ENCODE measurements at places on chromosomes 12 and 14.

DNA sequence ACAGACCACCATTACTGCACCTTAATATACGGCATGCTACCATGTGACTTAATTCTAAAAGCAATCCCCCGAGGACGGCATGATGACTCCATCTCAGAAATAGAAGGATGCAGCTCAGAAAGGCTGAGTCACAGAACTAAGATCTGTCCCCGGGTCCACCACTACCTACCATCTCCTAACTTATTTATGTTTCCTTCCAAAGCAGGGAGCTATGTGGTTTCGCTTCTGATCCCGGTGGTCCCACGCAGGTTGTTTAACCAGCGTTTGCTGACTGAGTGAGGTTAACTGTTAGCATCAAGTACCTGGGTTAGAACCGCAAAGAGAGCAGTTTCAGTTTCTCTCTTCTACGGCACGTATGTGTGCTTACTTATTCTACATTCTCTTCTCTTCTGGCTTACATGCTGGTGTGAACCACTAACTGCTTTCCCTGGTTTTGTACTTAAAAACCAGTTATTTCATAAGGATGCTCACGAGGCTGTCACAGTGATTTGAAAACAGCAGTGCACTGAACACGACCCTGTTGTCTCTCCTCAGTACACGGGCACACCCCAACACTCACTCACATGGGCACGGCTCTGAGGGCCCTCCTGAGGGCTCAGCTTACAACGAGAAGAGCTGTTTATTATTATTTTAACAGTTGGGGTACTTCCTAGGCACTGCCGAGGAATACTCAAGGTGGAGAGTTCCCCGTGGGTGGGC is 66.7 kb downstream of the CCDC88C start:
- no peak for DNase-seq

GRCh38 chr12:58918469-58918844 is 1.8 kb downstream of the LRIG3 start:
- no peak for DNase-seq

GRCh38 chr12:126915309-126915708 is 1351.7 kb upstream of the TMEM132C start:
- no peak for DNase-seq

GRCh38 chr12:62613081-62613480 is 146.5 kb downstream of the MON2 start:
- DNase-seq, result no peak

- DNase-seq, result no peak
These were observed 47.4 kb downstream of the AVPR1A start for GRCh38 chr12:63103494-63104131.

DNA sequence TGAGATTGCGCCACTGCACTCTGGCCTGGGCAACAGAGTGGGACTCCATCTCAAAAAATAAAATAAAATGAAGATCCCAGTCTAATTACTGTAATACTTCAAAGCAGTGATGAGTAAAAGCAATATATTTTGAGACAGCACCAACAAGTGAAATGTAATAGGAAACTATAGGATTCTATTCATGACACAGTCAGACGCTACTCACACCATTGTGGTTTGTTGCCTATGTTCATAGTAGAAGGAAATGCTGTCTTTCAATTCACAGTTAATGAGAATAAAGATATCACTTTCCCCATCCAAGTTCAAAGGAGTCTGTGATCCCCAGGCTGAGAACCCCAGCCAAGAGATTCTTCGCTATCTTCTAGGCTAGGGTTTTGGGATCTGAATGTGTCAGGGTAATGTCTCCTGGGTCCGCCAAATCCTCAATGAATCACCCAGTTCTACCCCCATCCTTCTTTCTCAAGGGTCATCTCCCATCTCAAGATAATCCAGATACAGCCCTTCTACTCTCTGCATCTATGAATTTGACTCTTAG is 16.6 kb upstream of the DTX1 start:
- DNase-seq, result no peak

DNA sequence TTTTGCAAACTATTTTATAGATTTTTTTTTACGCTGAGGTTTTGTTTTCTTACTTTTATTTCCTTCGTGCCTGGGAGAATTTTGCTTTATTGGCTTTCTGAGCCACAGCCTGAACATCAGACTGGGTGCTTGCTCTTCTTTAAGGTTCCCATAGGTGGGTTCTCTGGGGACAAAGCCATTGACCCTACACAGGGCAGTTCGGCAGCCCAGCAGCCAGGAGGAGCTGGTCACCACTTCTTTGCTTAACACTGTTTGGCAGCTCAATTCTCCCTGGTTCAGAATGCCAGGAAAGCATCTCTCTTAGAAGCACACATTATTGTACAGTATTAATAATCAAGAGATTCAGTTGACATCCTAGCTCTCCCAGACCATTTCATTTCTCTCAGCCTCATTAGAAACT is 140.8 kb upstream of the NEDD1 start:
- DNase-seq, result no peak

- DNase-seq, result no peak
These were observed 11.9 kb downstream of the NT5DC3 start for GRCh38 chr12:103829092-103829491.

DNA sequence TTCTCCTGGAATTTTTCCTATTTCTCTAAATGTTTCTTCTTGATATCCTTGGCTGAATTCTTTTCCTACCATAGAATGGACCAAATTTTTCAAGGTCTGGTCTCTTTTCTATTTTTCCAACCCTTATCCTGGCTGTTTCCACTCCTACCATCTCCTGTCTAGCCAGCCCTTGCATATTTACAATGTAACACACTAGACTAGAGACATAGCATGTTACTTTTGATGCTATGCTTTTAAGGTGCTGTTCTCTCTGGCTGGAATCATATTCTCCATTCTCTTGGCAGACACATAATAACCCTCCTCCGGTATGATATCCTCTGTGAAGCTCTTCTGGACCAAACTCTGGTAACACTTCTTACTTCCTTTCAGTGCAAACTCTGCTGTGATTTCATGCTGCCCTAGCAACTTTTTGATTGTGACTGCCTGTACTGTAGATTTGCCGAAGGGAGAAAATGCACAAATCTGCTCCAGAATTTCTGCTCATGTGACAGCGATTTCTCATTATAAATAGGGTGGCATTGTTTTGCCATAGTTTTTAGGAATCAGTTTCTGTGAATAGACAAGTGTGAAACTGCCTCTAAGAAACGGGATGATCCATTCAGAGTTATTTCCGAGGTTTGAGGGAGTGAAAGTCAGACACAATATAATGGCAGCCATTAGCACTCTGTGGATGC is 284.4 kb downstream of the MDGA2 start:
- DNase-seq, result no peak

DNA sequence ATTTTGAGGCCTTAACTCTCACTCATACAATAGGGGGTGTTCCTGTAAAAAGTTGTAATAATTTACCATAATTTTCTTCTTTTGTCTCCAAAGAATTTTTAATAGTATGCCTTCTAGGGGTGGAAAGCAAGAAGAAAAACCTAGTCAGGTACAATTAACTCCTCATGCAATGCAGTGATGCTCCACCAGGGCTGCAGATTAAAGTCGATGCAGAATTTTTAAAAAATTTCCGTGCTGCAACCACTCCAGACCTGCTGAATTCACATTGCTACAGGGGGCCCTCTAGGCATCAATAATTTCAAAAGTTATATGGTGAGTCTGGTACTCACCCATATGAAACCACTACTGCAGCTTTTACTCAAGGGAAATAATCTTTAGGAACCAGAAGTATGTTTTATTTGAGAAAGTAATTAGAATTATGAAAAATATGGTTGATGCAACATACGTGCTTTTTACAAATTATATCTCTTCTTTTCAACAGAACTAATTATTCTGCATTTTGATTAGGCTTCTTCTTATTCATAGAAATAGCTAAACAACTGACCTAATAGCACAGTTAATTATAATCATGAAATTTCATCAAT is 353.2 kb downstream of the BCAT1 start:
- DNase-seq, result no peak

- DNase-seq, result no peak
These were observed 10.5 kb upstream of the BCL11B start for GRCh38 chr14:99282261-99283050.

DNA sequence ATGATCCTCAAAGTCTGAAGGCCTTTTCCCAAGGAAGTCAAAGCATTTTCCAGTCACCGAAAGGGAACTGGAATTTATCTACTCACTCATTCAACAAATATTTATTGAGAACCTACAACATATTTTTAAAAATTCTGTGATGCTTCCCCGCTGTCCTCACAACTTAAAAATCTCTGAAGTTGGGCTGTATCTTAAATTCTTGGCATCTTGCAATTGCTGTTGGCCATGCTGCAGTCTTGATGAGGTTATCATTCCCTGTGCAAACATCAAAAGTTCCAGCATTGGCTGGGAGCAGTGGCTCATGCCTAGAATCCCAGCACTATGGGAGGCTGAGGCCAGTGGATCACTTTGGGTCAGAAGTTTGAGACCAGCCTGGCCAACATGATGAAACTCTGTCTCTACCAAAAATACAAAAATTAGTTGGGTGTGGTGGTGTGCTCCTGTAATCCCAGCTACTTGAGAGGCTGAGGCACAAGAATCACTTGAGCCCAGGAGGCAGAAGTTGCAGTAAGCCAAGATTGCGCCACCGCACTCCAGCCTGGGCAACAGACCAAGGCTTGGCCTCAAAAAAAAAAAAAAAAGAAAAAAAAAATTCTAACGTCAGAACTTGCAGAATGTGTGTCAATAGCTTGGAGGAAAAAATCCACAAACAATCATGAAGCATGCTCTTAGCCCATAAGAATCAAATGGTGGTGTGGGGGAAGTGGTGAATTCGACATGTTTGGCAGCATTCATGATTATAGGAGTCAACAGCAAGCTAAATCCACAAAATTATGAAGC is 34.9 kb downstream of the CCDC177 start:
- DNase-seq, result no peak

- DNase-seq, result no peak
These were observed 519.3 kb downstream of the MED13L start for GRCh38 chr12:115758183-115758582.

DNA sequence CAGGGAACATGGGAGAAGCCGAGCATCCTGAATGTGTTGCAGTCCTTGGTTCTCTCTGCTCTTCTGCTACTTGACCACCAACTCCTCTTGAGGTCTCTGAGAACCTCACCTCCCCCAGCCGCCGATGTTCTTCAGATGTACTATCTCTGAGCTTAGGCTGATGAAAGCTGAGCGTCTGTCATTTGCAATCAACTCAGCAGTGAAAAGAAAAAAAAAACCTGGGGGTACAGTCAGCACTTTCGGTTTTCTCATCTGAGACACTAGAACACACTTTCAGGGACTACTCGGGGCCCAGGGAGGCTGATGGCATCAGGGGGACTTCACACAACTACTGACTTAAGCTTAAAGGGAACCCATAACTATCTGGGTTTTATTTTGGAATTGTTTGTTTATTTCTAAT is 9.6 kb upstream of the FLVCR2 start:
- no peak for DNase-seq

DNA sequence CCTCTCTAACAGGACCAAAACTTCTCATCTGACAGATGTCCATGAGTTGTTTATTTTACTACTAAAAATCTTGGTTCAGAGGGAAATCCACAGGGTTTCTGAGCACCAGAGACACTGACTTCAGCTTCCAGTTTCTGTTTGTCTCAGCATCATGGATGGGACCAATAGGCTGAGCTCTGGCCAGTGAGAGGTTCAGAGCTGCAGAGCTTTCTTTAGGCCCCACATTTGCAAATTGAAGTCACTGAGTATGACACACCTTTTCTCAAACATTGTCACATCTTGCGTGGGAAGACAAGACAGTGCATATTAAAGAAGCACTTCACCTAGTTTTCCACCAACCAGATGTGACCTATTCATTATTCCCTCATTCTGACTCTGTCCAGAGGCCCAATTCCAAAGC is 45.2 kb downstream of the RDH12 start:
- DNase-seq, result no peak

DNA sequence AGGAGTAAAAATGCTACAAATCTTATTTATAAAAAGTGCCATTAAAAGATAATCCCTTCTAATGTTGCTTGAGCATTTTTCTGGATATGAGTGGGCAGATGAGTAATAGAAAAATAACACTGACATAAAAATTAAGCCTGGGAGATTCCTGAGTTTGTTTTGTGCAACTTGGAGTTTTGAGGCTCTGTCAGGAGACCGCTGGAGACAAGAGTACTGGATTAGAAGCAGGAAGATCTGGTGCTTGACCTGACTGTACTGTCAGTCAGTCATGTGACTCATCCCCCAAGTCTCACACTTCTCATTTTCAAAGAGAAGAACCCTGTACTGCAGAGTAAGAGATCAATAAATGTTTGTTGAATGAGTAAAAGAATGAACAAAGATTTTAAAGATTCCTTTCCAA is 29.4 kb downstream of the ANO4 start:
- DNase-seq, result no peak

- no peak for DNase-seq
These were observed 77.9 kb downstream of the SPTB start for GRCh38 chr14:64801800-64802199.
